ENCODE measurements at places on chromosomes 11 and 22.

- no peak for DNase-seq
Observed at GRCh38 chr11:14290422-14290821, 68.6 kb downstream of the RRAS2 start.

- DNase-seq: no peak
Observed at GRCh38 chr11:113314065-113314388, 356 bp upstream of the TTC12 start.

DNA sequence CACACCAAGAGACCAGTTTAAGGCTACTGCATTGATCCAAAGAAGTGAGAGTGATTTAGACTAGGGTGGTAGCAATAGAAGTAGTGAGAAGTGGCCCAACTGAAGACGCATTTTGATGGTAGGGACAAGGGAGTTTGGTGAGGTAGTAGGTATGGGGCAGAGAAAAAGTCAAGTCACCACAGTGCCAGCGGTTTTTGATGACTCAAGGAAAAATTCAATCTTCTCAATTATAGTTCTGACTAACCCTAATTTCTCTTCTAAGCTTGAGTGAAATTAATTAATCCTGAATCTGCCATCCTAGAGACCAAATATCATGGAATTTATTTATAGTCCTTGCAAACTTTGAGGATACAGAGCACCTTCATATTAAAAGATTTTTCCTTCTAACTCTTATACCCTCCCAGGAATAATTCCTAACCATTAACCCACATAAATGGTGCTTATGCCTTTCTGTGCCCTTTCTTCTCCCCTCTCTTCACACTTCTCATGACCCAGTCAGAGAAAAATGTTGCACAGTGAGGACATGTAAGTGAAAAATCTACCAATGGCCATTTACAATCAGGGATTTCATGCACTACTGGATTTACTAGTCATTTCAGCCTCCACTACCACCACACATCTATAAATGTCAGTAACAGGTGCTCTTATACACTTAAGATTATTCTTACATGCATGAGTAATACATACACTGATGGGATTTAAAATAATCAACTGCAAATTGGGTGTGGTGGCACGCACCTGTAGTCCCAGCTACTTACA lies 45.9 kb upstream of the ARHGAP32 start:
- DNase-seq: no peak

DNA sequence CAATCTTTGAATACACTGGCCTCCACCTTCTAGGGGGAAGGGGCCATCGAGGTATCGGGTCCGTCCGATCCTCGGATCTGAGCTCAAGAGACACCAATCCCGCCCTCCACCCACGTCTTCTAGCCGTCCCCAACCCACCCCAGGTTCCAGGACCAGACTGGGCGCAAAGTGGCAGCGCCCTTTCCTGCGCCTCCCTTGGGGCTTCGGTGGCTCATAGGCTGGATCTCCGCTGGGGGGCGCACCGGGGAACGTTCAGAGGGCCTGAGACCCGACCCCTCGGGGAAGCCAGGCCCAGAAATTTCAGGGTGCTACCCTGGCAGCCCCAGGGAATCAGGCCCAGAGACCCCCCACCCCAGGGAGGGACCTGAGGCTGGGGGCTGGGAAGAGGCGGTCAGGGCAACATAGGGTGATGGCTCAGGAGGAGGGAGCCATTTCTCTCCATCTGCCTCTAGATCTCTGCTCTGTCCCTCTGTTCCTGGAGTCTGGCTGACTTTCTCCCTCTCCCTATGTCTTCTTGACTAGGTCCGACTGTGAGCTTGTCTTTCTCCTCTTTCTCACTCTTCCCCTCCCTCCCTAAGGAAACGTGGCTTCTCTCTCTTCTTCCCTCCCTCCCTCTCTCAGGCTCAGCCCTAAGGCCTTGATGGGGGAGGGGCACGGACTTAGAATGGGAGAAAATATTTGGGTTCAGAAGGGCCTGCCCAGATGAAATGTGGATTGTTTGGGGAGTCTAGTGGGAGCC lies 1.1 kb downstream of the CREB3L1 start:
- no peak for DNase-seq

GRCh38 chr22:46974631-46975585 lies 212.5 kb downstream of the TBC1D22A start:
- no peak for DNase-seq

- peak; percentile 26 for DNase-seq
Observed at GRCh38 chr22:19679522-19680101, 34.7 kb upstream of the SEPTIN5 start.

GRCh38 chr11:68145120-68145866 lies 24.1 kb upstream of the CHKA start:
- no peak for DNase-seq

- no peak for DNase-seq
Observed at GRCh38 chr11:118226781-118227180, 2.0 kb upstream of the JAML start.
